ENCODE measurements at places on chromosomes 16 and 17.
A peak's percentile ranks its signal among the peaks of the same experiment; 100 is the strongest.

GRCh38 chr17:28951991-28952975 is 965 bp upstream of the PHF12 start:
- peak; percentile 96 for DNase-seq

DNA sequence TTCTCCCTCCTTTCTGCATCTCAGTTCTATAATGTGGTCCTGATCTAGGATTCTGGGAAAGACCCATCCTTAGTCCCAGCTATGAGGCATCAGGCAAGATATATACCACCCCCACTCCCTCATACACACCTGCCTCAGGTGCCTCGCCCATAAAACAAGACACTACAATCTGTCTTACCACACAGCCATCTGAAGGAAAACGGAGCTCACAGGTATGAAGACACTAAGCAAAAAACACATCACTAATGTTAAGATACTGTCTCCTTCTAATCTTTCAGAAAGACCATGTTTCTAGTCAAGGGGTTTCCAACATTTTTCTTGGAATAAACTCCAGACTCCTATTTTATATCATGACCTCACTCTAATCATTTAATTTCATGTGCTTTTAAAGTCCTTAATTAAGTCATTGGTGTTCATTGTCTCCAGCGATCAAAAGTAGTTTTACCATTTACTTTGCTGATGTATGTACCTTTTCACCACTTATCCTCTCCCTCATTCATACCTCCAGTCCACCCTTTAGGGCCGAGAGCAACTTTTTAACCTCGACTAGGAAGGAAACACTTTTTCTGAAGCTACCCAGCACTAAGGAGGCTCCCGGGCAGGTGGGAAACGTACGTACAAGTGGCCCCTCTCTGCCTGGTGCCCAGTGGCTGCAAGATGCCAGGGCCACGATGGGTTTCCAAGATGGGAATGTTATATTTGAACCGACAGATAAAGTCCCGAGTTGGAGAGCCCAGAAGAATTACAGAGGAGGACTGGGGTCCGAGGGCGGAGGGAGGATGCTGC is 979 bp downstream of the MAP3K14 start:
- no peak for DNase-seq

GRCh38 chr16:89723279-89724250 is 2.2 kb downstream of the ZNF276 start:
- DNase-seq, result peak; percentile 92

- peak; percentile 54 for DNase-seq
Measured at GRCh38 chr16:54281535-54282201, 4.9 kb downstream of the IRX3 start.

DNA sequence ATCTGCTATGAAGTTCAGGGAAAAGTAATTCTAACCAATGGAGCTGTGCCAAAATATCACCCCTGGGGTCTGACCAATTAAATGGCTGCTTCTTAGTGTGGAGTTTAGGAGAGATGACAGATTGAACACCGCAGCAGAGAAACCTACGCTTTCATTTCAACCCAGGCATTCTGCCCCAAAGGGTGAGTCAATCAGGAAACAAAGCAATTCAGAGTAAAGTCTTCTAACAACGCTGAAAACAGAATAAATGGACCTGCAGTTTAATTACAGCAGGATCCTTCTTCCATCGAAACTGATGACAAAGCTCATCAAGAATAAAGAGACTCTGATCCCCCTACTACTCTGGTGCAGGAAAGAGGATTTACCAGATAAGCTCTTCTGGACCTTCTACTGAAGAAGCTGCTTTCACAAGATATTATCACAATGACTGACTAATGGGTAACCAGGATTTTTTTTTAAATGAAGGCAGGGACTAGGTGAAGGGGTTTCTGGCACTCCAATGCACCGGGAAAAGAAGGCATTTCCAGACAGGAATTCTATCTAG is 16.7 kb downstream of the RFFL start:
- DNase-seq, result no peak
